ENCODE measurements at places on chromosomes 1 and 21. TPM values are rescaled to one million over a fixed set of nuclear protein-coding genes. Genes with fewer than 3 reads are reported as not detected.

GRCh38 chr1:181919542-181919941, 142.0 kb downstream of the ZNF648 start:
- DNase-seq, result no peak

DNA sequence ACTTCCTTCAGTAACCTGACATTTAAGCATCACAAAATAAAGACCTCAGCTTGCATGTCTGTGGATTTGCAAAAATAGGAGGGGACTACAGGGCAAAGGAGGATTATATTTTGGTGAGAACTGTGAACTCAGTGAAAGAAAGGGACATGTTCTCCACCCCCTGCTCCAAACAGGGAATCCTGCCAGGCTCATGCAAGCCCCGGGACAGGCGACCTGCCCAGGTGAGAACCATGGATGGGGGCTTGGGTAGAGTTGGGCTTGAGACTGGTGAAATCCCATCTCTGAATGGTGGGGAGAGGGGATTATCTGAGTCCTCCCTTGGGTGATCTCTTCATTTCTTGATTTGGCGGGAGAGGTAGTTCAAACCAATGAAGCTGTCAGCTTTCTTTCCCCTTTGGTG, 110.1 kb downstream of the SUSD4 start:
- no peak for DNase-seq

- DNase-seq, result peak; percentile 89
Observed at GRCh38 chr1:189606795-189607476, 870.7 kb downstream of the BRINP3 start.

DNA sequence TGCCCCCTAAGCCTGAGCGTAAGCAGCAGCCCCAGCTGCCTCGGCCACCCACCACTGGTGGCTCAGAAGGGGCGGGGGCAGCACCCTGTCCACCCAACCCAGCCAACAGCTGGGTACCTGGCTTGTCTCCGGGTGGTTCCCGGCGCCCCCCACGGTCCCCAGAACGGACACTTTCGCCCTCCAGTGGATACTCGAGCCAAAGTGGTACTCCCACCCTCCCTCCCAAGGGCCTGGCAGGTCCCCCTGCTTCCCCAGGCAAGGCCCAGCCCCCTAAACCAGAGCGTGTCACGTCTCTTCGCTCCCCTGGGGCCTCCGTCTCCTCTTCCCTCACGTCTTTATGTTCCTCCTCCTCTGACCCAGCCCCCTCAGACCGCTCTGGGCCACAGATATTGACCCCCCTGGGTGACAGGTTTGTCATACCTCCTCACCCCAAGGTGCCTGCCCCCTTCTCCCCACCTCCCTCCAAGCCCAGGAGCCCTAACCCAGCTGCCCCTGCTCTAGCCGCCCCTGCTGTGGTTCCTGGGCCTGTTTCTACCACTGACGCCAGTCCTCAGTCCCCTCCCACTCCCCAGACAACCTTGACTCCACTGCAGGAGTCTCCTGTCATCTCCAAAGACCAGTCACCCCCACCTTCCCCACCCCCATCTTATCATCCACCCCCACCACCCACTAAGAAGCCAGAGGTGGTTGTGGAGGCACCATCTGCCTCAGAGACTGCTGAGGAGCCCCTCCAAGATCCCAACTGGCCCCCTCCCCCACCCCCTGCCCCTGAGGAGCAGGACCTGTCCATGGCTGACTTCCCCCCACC, 46.2 kb downstream of the YARS1 start:
- no peak for DNase-seq

- peak; percentile 98 for DNase-seq
Observed at GRCh38 chr1:27154991-27155781, at the start of gene SLC9A1. Gene SLC9A1 (minus strand): TSS chr1:27155125. CDS start chr1:27154334, 791 bp downstream.

GRCh38 chr1:33032126-33032869, 4.4 kb downstream of the AK2 start:
- no peak for DNase-seq

DNA sequence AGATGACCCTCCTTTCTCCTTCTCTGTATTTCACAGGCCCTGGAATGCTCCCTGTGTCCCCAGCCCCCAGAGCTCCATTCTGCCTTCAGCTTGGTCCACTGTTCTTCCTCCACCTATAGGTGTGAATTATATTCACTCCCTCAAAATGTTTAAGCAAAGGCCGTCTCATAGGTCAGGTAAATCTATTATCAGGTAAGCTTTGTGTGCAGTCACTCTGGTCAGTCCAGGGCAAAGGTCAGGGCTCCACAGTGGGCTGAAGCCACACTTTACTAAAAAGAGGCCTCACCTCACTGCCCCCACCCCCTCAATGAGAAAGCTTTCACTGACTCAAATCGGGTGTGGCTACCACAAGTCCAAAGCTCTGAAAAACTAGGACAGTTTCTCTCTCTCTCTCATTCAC, 65.9 kb downstream of the DNTTIP2 start:
- peak; percentile 62 for DNase-seq

DNA sequence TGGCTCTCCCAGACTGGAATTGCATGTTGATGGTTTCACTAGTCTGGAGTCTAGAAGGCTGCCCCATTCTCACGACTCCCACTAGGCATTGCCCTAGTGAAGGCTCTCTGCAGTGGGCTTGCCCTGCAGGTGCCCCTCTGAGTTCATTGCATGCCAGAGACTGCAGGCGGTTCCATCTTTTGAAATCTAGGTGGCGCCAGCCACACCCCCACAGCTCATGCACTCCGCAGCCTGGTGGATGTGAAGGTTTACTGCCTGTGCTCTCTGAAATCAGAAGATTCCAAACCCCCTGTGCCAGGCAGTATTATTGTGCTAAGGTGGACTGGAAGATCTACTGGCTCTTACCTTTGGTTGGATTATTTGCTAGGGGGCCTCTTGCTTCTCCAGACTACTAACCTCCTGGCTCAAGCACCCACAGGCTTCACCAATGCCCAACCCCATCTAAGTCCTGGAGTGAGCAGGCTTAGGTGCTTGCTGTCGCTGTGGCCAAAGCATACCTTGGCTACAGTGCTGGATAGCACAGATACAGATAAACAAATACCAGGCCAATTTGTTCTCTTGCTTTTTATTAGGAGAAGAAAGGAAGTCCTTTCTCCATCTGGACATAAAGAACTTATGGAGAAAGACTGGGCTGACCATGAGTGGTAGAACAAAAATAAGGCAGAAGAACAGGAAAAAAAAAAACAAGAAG, 83.5 kb upstream of the SIM2 start:
- no peak for DNase-seq

- peak; percentile 62 for DNase-seq
Observed at GRCh38 chr1:9289090-9289534, 3.6 kb upstream of the SPSB1 start.

DNA sequence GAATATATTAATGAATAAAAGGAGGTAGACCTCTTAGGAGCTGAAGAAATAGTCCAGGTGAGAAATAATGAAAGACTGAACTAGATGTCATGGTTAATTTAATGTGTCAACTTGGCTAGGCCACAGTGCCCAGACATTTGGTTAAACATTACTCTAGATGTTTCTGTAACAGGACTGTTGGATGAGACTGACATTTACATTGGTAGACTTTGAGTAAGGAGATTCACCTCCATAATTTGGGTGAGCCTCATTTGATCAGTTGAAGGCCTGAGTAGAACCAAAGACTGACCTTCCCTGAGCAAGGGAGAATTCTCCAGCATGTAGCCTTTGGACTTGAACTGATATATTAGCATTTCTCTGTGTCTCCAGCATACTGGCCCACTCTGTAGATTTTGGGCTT, 49.2 kb upstream of the TACSTD2 start:
- DNase-seq, result no peak

GRCh38 chr1:31627930-31628559, 10.6 kb downstream of the HCRTR1 start:
- DNase-seq, result no peak

- DNase-seq, result peak; percentile 23
Observed at GRCh38 chr1:215241451-215241850, 158.9 kb downstream of the KCNK2 start.

GRCh38 chr1:241682921-241683320, 30.8 kb downstream of the WDR64 start:
- DNase-seq, result no peak

DNA sequence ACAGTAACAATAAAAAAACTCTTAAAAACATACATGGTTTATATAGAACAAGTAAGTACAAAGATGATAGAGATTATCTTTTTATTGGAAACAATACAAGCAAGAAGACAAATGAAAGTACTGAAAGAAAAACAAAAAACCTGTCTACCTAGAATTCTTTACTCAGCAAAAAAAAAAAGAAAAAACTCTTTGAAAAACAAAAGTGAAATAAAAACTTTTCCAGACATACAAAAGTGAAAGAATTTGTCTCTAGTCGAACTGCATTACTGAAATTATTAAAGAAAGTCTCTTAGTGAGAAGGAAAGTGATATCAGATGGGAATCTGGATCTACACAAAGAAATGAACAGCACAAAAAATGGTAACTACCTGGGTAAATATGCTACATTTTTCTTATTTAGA, 2.7 kb upstream of the HMCN1 start:
- no peak for DNase-seq

DNA sequence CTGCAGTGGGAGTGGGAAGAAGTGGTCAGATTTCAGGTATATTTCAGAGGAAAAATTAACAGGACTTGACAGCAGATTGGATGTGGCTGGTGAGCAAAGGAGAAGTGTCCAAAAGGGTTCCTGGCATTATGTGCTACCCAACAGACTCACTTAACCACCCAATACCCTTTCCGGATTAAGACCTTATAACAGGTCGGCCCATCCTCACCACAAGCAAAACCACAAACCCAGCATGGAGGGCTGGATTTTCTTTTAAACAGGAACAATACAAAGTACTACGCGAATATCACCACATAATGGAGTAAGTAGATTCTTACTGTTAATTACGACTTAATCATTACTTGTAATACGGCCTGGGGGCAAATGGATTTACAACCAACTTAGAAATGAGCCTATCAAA, 59.2 kb downstream of the WDR64 start:
- no peak for DNase-seq

- DNase-seq, result no peak
Observed at GRCh38 chr1:203177036-203177405, 1.4 kb upstream of the MYBPH start.

DNA sequence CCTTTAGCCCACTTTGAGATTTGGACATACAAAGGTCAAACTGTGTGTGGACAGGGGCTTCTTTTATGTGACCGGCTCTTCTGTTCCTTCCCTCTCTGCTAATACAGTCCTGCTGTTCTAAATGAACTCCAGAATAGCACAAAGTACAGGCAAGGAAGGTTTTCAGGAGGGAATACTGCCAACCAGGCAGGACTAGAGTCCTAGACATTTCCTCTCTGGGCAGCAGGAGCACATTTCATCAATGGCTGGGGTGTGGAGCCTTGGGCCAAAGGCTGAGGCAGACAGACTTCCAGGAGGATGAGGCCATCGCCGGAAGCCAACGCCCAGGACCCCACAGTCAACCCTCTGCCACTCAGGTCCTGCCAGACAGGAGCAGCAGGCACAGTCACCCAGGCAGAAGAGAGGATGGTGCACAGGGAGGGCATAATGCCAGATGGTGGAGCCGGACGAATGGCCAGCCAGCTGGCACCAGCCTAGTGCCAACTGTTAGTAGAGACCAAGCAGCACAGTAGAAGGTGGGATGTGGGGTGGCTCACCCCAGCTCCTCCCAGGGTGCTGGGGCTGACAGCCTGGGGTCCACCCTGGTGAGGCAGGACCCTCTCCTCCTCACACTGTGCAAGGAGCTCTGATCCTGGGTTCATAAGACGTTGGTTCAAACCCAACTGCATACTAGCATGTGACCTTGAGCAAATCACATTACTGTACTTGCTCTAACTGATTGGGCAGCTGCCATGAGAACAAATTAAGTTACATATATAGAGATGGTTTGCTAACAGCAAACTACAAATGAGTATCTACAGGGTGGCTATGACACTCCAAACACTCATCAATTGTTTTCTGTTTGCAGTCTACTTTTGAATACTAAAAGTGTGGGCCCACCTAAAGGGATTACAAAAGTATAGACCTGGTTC, 410.7 kb downstream of the SIPA1L2 start:
- DNase-seq, result no peak

The RGS8 gene
- not detected for total RNA-seq

The LRRIQ3 gene
- total RNA-seq, result 0.26 TPM

The PCAT6 gene
- 0.51 TPM for total RNA-seq

The HMGN2 gene
- 87.9 TPM for total RNA-seq

The SLC9C2 gene
- total RNA-seq, result not detected

The INAVA gene
- 28.7 TPM for total RNA-seq
